ENCODE measurements at places on chromosomes 7 and 10.

- no peak for DNase-seq
Observed at GRCh38 chr7:112147793-112148361, 58.3 kb downstream of the DOCK4 start.

DNA sequence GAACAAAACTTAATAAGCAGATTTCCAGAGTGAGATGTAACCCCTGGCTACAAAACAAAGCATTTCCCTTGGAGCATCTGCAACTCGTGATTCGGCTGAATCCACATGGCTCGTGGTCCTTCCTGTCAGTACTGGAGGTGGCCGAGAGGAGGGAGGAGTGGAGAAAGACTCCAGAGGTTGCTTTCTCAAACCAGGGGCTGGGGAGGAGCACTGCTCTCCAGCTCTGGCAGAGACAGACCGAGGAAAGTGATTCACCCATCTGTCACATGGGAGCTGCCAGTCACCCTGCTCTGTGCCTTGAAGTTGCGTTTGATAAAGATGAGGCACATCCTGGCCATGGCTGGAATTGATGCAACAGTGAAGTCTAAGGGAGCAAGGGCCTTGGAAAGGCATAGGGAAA is 72.7 kb downstream of the COL13A1 start:
- no peak for DNase-seq

DNA sequence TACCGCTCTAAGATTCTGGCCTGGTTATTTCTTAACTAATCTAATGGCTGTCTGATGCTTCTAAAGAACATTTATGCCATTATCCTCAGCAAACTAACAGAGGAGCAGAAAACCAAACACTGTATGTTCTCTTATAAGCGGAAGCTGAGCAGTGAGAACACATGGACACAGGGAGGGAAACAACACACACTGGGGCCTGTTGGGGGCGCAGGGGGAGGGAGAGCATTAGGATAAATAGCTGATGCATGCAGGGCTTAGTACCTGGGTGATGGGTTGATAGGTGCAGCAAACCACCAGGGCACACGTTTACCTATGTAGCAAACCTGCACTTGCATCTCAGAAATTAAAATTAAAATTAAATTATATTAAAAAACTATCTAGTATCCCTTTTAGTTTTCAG is 853.5 kb downstream of the GATA3 start:
- no peak for DNase-seq

- no peak for DNase-seq
Observed at GRCh38 chr7:7790041-7790741, 71.8 kb upstream of the RPA3 start.

- DNase-seq, result no peak
Observed at GRCh38 chr7:106812027-106812643, 52.9 kb upstream of the PIK3CG start.

DNA sequence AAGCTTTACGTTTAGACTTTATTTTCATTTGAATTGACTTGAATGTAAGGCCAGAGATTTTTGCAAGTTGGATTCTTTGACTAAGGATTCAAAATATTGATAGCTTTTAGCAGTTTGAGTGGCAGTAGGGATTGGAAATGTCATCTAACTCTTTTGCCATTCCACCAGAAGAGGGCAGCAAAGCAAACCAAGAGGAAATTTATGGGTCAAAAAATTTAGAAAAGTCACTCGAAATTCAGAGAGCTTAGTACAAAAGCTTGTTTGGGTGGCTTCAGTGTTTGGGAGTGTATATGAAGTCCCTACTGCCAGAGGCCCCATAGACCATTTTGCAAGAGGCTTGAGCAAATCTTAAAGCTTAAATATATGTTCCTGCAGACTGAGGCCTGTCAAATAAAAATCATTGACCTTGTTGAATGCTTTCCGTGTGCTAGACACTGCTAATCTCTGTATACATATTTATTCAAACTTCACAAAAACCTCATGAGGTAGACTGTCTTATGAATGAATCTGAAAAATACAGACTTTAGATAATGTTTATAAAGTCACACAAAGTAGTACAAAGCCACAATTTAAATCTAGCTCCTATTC is 44.6 kb upstream of the RSBN1L start:
- no peak for DNase-seq

DNA sequence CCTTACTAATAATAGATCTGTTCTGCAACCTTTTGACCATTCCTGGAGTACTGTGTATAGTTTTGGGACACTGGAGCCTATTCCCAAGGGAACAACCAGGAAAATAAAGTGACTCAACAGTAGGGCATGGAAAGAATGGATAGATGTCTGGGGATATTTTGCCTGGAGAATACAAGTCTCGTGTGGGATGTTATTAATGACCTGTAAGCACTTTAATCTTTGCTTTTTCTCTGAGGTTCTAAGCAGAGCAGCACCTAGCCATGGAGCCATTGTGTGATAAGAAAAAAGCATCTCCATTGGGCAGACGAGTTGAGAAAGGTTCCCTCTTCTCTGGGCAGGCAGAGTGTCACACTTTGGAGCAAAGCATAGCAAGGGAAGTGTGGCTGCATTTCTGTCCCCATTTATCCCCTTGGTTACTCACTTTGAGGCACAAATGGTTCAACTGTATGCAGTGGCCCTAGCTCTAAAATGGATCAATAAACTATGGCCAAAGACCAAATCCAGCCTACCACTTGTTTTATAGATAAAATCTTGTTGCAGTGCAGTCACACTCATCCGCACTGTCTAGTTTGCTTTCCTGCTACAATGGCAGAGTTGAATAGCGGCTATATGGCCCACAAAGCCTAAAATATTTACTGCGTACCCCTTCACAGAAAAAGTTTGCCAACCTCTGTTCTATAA is 21.0 kb upstream of the CCDC71L start:
- DNase-seq, result no peak

GRCh38 chr10:126294451-126294850 is 93.8 kb downstream of the ADAM12 start:
- no peak for DNase-seq

GRCh38 chr7:95246831-95247370 is 77.4 kb downstream of the PON1 start:
- DNase-seq, result peak; percentile 52

DNA sequence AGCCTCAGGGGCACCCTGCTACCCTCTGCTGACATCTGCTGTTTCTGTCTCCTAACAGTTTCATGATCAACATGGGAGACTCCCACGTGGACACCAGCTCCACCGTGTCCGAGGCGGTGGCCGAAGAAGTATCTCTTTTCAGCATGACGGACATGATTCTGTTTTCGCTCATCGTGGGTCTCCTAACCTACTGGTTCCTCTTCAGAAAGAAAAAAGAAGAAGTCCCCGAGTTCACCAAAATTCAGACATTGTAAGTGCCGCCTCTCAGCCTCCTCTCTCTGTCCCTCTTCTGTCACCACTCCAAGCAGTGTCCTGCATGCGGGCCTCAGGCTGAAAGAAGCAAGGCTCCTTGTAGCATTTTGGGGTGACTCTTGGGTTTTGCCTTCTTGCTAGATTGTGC is 39.0 kb downstream of the POR start:
- DNase-seq, result no peak

- no peak for DNase-seq
Observed at GRCh38 chr7:155405399-155406318, 52.3 kb upstream of the EN2 start.

- DNase-seq, result no peak
Observed at GRCh38 chr10:96299383-96299782, 4.9 kb upstream of the DNTT start.

DNA sequence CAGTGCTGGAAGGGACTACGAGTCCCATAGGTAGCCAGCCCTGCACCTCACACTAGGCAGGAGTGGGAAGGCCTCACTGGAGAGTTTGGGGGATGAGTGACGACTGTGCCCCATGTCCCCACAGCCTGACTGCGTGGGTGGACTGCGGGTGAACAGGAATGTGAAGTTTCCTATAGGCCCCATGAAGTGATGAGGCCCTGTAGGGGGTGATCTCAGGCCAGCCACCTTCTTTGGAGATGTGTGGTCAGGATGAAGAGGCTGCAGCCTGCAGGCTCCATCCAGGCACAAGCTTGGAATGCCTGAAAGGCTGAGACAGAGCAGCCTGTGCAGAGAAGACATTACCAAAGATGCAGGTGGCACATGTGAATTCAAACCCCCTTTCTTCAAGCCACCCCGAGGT is 94.9 kb downstream of the CPXM2 start:
- no peak for DNase-seq

- DNase-seq, result no peak
Observed at GRCh38 chr10:60666221-60666620, 112.1 kb upstream of the CDK1 start.

DNA sequence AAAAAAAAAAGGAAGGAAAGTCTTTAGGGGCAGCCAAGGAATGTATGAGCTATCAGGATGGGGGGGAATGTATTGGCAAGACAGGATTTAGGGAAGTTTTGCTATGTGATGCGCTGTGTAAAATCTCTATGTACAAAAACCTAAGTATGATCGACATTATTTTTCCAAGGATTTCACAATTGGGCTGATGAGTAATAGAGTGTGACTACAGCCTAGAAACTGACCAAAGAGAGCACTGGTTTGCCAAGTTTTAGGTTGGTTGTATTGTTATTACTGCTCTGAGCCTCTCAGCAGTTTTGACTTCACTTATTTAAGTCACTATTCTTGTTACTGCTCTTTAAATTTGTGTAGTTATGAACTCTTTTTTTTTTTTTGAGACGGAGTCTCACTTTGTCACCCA is 107.3 kb downstream of the NRCAM start:
- DNase-seq, result no peak

DNA sequence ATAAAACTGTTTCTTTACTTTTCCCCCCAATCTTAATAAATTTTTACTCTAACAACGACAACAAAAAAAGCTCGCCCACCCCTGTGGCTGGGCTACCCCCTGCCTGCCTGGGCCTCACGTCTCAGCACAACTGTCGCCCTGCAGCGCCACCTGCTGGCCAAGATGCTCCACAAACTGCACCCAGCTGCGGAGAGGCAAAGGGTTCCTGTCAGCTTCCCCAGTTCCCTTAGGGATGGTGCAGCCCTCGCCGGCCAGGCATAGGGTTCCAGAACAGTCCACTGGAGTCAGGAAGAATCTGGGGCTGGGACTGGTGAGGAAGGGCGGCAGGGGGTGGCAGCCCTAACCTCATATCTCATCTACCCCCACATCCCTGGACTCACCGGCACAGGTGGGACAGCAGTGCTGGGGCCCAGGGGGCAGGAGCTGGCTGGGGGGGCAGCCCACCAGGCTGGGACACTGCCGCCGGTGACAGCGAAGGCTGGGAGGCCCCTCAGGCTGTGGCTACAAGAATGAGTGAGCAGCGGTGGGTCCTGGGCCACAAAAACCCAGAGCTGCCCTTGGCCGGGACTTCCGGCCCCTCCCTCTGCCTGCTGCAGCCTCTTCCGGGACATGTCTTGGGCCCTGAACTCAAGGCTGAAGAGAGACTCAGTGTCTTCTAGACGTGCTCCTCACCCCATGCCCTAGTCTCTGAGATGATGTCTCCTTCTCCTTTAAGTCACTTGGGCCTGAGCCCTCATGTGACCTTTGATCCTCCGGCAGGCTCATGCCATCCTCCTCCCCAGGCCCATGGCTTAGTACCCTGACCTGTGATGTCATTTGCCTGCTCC is 21.2 kb downstream of the ATP6V1F start:
- peak; percentile 88 for DNase-seq

GRCh38 chr10:11414314-11415038 is 197.0 kb downstream of the USP6NL start:
- no peak for DNase-seq

DNA sequence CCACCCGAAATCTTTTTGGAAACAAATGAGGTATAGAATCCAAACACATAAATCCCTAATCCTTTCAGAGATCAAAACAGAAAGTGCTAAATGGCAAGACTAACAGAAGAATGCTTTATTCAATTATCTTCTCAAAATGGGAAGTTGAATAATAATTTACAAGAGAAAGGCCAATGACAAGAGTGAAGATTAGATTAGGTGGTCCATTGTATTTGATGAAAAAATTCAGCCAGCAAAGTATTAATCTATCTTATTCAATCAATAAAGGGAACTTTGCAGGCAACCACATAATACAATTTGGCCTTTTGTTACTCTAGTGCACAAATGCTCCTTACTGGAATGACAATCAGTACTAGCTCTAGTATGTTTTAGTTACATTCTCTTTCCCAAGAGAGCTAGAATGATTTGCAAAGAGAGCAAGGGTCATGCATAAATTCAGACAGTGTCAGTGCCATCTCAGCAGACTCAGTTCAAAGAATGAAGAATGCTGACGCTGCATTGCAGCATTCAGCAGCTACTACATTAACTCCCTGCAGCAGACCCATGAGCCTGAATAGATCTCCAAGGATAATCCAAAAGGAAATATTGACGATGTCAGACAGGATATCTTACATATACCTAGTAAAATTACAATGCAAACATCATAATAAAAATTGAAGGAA is 131.8 kb downstream of the ANK3 start:
- no peak for DNase-seq

- no peak for DNase-seq
Observed at GRCh38 chr10:128257428-128257827, 131.2 kb upstream of the MKI67 start.

DNA sequence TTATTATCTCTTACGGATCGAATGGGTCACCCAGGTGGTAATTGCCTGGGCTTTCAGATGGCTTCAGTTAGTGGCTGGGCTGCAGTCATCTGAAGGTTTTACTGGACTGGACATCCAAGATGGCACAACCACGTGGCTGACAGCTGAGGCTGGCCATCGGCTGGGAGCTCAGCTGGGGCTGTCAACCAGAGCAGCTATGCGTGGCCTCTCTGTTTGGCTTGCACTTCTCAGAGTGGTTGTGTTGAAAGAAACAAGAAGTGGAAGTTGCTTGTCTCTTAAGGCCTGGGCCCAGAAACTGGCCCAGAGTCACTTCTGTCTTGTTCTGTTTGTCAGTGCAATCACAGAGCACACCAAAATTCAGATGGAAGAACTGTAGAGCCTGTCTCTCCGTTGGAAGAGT is 5.7 kb upstream of the GDI2 start:
- DNase-seq, result no peak

- no peak for DNase-seq
Observed at GRCh38 chr7:111436608-111437007, 125.7 kb downstream of the IMMP2L start.

GRCh38 chr10:132904181-132904813 is 38.1 kb downstream of the CFAP46 start:
- DNase-seq, result no peak

GRCh38 chr7:85673876-85674275 is 487.0 kb upstream of the SEMA3D start:
- DNase-seq, result no peak

- no peak for DNase-seq
Observed at GRCh38 chr7:76260171-76260703, 42.2 kb upstream of the HSPB1 start.
